ENCODE measurements at places on chromosomes 6 and 20.

GRCh38 chr6:96777113-96777512, 60.2 kb downstream of the GPR63 start:
- DNase-seq: no peak

DNA sequence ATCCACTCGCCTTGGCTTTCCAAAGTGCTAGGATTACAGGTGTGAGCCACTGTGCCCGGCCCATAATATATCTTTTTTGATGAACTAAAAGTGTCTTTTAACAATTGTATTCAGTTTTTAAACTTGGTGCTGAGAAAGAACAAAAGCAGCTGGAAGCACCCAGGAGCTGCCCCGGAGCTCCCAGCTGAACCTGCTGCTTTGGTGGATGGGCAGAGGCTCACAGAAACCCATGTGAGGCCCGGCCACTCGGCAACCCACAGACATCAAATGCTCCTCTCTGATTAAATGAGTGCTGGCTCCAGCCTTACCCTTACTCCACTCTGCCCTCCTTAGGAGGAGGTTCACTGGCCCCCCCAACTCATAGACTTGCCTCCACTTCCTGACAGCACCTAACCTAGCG, 59.4 kb upstream of the FRMD1 start:
- DNase-seq: no peak

DNA sequence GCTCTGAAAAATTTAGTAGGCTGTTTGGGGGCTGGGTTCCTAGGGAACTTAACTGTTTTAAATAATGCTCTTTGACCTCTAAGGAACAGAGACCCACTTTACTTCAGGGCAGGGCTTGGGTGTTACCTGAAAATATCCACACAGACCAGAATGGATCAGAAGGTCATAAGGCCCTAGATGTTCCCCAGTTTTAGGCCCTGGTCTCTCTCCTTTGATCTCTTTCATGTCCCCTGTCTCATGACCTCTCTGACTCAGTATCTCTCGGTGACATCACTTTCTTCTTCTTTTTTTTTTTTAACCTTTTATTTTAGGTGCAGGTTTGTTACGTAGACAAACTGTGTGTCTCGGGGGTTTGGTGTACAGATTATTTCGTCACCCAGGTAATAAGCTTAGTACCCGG, 272.1 kb upstream of the SGK1 start:
- DNase-seq: no peak

DNA sequence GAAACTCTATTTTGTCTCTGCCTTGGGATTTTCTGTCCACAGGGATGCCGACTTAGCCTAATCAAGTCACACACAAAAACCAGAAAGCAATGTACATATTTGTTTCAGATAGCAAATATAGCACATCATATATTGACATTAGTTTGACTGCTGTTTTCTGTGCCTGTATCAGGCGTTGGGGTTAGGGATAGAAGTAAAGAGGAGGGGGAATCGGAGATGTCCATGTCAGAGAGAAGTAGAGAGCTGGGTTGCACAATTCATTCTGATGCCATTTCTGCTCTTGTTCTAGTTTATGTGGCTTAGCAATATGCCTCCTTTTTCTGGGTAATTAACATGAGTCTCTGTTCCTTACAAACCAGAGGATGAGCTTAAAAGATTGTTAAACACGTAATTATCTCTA, 14.7 kb upstream of the IPCEF1 start:
- DNase-seq: no peak

- no peak for DNase-seq
Observed at GRCh38 chr6:141282263-141282662, 850.5 kb upstream of the GJE1 start.

DNA sequence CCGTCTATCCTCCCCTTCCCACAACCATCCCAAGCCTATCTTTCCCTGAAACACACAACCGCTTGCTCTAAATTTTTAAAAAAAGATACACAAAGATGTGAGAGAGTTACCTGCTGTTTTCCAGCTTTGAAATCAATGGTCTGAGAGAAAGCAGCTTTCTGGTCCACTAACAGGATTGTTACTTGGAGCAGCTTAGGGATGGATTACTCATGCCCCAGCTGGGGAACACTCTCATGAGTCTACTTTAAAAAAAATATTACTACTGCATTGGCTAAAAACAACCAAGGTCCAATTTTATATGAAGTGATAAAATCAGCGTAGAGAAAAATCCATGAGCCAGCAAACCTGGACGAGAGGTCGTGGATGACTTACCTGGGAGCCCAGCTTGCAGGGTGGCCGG, 29.6 kb upstream of the FOXC1 start:
- DNase-seq: no peak

GRCh38 chr6:132768051-132768517, 10.4 kb upstream of the VNN2 start:
- peak; percentile 55 for DNase-seq

DNA sequence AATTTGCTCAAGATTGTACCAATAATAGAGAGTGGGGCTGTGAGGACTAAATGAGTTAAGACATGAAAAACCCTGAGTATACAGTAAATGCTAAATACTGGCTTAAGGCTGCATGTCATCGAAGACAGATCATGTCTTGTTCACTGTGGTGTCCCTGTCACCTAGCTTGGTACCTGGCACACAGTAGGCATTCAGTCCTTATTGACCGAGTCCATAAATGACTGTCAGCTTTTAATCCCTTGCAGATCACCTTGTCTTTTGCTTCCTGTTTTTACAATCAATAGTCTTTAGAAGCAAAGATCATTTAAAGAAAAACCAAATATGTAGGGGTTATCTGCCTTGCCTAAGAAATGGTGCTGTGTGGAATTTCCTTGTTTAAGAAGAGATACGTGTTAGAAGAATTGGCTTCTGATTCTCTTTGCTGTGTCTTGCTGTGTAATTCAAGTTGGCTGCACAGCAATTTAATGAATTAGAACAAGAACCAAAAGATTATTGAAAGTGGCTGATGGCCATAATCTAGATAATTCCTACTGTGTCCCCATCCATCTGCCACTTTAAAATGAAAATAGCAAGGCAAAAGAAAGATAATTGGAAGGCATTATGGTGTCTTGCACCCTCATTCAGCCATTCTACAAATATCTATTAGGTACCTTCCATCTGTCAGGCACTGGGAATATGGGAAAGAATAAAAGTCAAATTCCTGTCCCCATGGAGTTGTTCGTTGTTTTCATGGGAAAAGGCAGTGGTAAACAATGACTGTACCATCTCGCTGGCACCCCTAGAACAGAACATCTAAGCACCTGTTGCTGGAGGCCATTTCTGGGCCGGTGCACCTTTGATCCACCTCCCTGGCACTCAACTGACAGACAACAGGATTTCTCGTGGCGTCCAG, 12.4 kb upstream of the MAPK13 start:
- DNase-seq: no peak
